Colonic mucosa (tissue), 4 donors: ENCODE measurements at places on chromosomes 3 and 15.

GRCh38 chr3:185215873-185216606, 37.8 kb downstream of the EHHADH start:
- H3K27ac ChIP-seq: no peak overlapping the region
- DNase-seq: no peak
- peak overlapping the region; percentile 12 for H3K4me3 ChIP-seq
- H3K27me3 ChIP-seq: no peaks in the 10 kb centered on the region
- no peaks in the 10 kb centered on the region for H3K4me1 ChIP-seq
- no peaks in the 10 kb centered on the region for H3K36me3 ChIP-seq

- H3K27me3 ChIP-seq: no peaks in the 10 kb centered on the region
- H3K36me3 ChIP-seq: no peaks in the 10 kb centered on the region
- no peak overlapping the region for H3K4me3 ChIP-seq
- H3K27ac ChIP-seq: no peak overlapping the region
- DNase-seq: no peak
- H3K4me1 ChIP-seq: no peaks in the 10 kb centered on the region
These were observed 47.7 kb downstream of the KLHDC8B start for GRCh38 chr3:49219132-49219531.

GRCh38 chr3:122002611-122003010, 19.4 kb downstream of the ILDR1 start:
- no peaks in the 10 kb centered on the region for H3K27me3 ChIP-seq
- no peak overlapping the region for H3K4me3 ChIP-seq
- H3K36me3 ChIP-seq: no peaks in the 10 kb centered on the region
- DNase-seq: no peak
- no peak overlapping the region for H3K27ac ChIP-seq
- no peaks in the 10 kb centered on the region for H3K4me1 ChIP-seq

DNA sequence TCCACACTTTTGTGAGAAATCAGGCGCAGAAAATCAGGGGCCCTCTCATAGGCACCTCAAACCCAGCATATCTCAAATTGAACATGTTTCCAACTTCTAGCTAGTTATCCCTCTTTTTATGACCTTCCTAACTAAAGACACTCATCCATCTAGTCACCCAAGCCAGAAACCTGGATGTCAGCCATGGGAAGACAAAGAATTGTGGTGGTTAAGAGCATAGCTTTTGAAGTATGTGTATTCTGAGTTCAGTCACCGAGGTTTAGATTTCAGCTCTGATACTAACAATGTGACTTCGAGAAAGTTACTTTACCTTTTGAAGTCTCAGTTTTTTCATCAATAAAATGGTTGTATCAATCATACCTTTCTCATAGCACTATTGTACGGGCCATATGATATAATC, 495.5 kb downstream of the NLGN1 start:
- H3K4me3 ChIP-seq: no peak overlapping the region
- H3K27ac ChIP-seq: no peak overlapping the region
- H3K36me3 ChIP-seq: no peaks in the 10 kb centered on the region

DNA sequence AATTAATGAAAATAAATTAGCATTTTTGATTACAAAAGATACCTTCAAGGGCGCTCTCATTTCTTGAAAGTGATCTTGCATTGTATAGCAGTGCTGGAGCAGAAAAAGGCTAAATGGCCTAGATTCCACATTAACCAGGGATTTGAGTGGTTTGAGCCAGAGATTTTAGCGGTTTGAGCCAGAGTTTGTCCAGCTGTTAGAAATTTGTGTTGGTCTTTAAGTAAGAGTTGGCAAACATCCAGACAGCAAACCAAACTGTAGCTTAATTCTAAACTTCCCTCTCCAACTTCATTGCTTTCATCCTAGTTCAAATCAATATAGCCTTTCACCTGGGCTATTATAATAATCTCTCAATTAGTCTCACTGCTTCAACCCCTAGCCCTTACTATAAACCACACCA, 351.7 kb downstream of the IGSF11 start:
- no peaks in the 10 kb centered on the region for H3K36me3 ChIP-seq
- no peak overlapping the region for H3K27ac ChIP-seq
- no peaks in the 10 kb centered on the region for H3K27me3 ChIP-seq
- no peaks in the 10 kb centered on the region for H3K4me1 ChIP-seq

DNA sequence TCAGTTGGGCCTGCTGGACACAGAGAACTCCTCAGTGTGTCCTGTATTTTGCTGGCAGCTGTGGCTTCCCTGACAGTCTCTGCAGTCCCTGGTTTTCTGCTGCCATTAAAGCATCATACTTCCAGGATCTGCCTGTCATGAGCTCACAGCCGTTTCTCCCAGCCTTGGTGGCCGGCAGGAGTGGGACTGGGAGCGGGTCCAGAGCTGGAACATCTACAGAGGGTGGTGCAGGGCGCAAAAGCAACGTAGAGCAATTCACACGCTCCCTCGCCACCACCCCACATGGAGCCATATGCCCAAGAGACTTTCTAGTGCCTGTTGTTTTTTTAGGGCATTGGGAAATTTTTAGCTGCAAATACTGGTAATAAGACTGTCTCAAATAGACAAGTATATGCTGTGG, 33.6 kb downstream of the ABTB1 start:
- H3K36me3 ChIP-seq: peaks cover 6% of the 10 kb centered on the region
- H3K4me3 ChIP-seq: no peak overlapping the region
- no peak overlapping the region for H3K27ac ChIP-seq
- no peaks in the 10 kb centered on the region for H3K4me1 ChIP-seq

DNA sequence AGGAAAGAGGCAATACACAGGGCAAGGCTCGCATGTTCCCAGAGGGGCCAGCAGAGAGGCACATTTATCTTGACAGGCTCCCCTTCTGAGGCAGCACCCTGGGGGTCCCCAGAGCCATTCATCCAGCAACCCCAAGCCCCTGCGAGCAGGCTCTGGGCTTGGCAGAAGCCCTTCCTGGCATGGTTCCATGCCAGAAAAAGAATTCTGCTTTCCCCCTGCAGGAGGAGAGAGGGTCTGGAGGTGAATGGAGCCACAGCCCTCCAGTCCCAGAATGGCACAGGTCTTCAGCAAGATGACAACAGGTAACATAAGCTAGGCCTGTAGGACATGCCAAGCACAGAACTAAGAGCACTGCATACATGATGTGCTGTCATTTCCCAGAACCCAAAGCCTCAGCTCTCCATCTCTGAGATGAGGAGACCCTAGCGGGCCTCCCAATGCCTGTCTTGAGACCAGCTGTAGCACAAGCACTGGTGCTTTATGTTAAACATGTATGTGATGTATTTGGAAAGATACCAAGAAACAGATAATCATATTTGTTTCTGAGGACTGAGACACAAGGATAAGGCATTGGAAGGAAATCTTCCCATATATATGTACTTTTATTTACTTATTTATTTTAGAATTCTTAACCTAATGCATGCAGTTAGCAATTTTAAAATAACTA, 121.6 kb downstream of the ALDH1A2 start:
- no peaks in the 10 kb centered on the region for H3K36me3 ChIP-seq
- H3K27ac ChIP-seq: no peak overlapping the region

DNA sequence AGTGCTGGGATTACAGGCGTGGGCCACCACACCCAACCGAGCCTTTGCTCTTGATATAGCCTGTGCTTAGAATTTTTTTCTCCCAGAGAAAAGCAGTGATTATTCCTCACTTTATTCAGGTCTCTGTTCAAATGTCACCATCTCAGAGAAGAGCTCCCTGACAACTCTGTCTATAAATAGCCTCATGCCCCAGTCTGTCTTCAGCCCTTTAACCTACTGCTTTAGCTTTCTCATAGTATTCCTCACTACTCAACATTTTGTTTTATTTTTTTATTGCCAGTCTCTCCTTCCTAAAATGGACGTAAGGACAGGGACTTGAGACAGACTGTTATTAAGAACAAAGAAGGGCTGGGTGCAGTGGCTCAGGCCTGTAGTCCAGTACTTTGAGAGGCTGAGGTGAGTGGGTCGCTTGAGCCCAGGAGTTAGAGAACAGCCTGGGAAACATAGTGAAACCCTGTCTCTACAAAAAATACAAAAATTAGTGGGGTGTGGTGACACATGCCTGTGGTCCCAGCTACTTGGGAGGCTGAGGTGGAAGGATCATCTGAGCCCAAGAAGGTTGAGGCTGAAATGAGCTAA, 78.7 kb upstream of the TTBK2 start:
- no peak for DNase-seq
- H3K36me3 ChIP-seq: no peaks in the 10 kb centered on the region
- H3K27me3 ChIP-seq: no peaks in the 10 kb centered on the region

- no peaks in the 10 kb centered on the region for H3K36me3 ChIP-seq
- peak; percentile 78 for DNase-seq
- peaks cover 4% of the 10 kb centered on the region for H3K4me1 ChIP-seq
- no peak overlapping the region for H3K4me3 ChIP-seq
These were observed 1.3 kb downstream of the GNAT1 start for GRCh38 chr3:50192689-50193141.

- peak overlapping the region; percentile 44 for H3K27ac ChIP-seq
- peak; percentile 38 for DNase-seq
- no peaks in the 10 kb centered on the region for H3K27me3 ChIP-seq
- H3K4me1 ChIP-seq: peaks cover 6% of the 10 kb centered on the region
- H3K36me3 ChIP-seq: no peaks in the 10 kb centered on the region
These were observed 2.4 kb upstream of the CFAP91 start for GRCh38 chr3:119700269-119700919.

DNA sequence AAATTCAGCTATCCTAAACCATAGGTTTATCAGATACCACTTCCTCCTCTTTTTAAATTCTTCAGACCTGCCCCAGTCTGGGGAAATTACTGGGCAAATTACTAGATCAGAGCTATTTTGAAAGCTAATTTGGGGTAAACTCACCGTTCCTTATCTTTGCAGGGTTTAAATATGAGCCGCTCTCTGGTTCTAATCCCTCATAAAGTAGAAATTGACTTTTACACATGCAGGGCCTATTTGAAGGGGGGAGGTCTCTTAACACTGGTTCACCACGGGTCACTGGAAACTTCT, 11.0 kb upstream of the MEIS2 start:
- no peak for DNase-seq
- H3K36me3 ChIP-seq: no peaks in the 10 kb centered on the region
- H3K4me1 ChIP-seq: no peaks in the 10 kb centered on the region

GRCh38 chr15:30956216-30957124, 35.0 kb downstream of the MTMR10 start:
- H3K27me3 ChIP-seq: no peaks in the 10 kb centered on the region
- H3K4me1 ChIP-seq: no peaks in the 10 kb centered on the region
- H3K4me3 ChIP-seq: no peak overlapping the region
- DNase-seq: no peak
- H3K36me3 ChIP-seq: peaks cover 19% of the 10 kb centered on the region

DNA sequence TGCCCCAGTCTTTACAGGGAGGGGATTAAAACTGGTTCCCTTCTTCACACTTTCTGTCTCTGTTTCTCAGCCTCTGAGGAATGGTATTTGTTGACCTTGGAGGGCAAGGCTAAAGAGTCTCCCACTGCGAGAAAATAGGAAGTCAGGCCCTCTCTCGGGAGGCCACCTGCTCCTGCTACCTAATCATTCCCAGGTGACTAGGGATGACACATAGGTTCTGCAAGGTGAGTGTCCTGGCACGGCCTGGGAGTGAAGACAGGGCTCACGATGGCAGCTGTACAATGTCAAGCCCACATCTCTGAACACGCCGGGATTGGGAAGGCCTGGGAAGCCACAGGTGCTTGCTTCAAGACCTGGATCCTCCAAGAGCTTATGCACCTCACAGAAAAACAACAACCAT, 314.2 kb downstream of the NTRK3 start:
- no peaks in the 10 kb centered on the region for H3K36me3 ChIP-seq
- DNase-seq: no peak
- no peak overlapping the region for H3K4me3 ChIP-seq
- no peak overlapping the region for H3K27ac ChIP-seq

GRCh38 chr3:54146506-54147239, 24.3 kb downstream of the CACNA2D3 start:
- H3K4me3 ChIP-seq: no peak overlapping the region
- no peaks in the 10 kb centered on the region for H3K4me1 ChIP-seq
- DNase-seq: peak; percentile 37
- H3K36me3 ChIP-seq: no peaks in the 10 kb centered on the region
- no peak overlapping the region for H3K27ac ChIP-seq

DNA sequence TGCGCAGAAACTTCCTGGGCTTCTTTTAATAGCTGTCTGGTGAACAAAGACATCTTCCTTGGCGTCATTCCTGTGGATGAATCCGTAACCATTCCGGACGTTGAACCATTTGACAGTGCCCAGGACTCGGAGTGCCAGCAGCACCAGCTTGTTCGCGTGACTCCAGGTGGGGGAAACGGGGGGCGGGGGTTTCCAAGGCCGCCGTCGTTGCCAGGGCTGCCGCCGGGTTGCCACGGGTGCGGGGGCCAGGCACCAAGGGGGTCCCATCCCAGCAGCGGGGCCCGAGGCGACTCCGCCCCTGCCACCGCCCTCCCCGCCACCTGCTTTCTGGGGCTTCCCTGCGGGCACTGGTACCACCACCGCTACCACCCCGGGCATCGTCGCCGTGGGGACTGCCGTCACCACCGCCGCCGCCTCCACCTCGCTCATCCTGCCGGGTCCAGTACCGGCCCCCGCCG, 22.8 kb downstream of the RGMA start:
- H3K27ac ChIP-seq: no peak overlapping the region
- DNase-seq: no peak
- no peaks in the 10 kb centered on the region for H3K4me1 ChIP-seq
- no peaks in the 10 kb centered on the region for H3K36me3 ChIP-seq

- no peak overlapping the region for H3K4me3 ChIP-seq
- H3K36me3 ChIP-seq: no peaks in the 10 kb centered on the region
- H3K27me3 ChIP-seq: no peaks in the 10 kb centered on the region
- DNase-seq: no peak
These were observed 42.3 kb upstream of the ARL8B start for GRCh38 chr3:5079761-5080160.

- no peak overlapping the region for H3K4me3 ChIP-seq
- no peaks in the 10 kb centered on the region for H3K36me3 ChIP-seq
- no peak overlapping the region for H3K27ac ChIP-seq
- H3K4me1 ChIP-seq: no peaks in the 10 kb centered on the region
These were observed 212.6 kb downstream of the CDIN1 start for GRCh38 chr15:36791844-36792571.

- no peaks in the 10 kb centered on the region for H3K36me3 ChIP-seq
- H3K27ac ChIP-seq: no peak overlapping the region
- H3K4me1 ChIP-seq: no peaks in the 10 kb centered on the region
These were observed 20.8 kb downstream of the CORO2B start for GRCh38 chr15:68599560-68600071.

GRCh38 chr3:53051929-53052328, 6.1 kb upstream of the SFMBT1 start:
- DNase-seq: no peak
- H3K4me1 ChIP-seq: no peaks in the 10 kb centered on the region
- H3K27ac ChIP-seq: no peak overlapping the region

- no peaks in the 10 kb centered on the region for H3K27me3 ChIP-seq
- H3K4me3 ChIP-seq: no peak overlapping the region
- H3K36me3 ChIP-seq: no peaks in the 10 kb centered on the region
These were observed 112.5 kb downstream of the ADAMTS9 start for GRCh38 chr3:64575211-64575844.

- DNase-seq: no peak
- H3K36me3 ChIP-seq: no peaks in the 10 kb centered on the region
- no peaks in the 10 kb centered on the region for H3K27me3 ChIP-seq
- no peak overlapping the region for H3K27ac ChIP-seq
- no peak overlapping the region for H3K4me3 ChIP-seq
These were observed 130.6 kb downstream of the TCF12 start for GRCh38 chr15:57048930-57049549.
